ENCODE measurements at places on chromosomes 7 and 10.

DNA sequence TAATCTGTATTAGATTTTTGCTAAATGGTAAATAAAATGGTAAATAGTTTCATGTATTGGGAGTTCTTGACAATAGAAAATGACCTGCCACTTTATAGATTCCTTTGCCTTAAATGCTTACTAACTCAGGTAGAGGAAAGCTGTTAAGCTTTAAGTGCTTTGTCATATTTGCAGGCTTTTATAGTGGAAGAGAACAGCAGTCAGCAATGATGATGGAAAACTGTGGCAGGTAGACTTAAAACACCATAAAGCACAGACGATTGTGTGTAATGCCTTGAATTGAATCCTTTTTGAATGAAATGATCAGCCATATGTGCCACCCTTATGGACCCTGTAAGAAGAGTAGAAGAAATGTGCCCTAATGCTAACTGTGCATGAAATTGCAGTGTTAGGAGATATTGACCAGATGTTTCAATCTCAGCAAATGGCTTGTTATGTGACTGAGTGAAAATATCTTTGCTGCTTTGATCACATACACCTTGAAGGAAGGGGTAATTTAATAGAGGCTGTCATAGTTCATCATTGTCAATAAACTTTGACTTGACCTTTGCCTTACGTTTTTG lies 230.4 kb downstream of the ADK start:
- no peak for DNase-seq

- no peak for DNase-seq
Measured at GRCh38 chr10:31304291-31304970, 14.6 kb upstream of the ZEB1 start.

GRCh38 chr7:146375170-146375569 lies 258.6 kb downstream of the CNTNAP2 start:
- DNase-seq: no peak

DNA sequence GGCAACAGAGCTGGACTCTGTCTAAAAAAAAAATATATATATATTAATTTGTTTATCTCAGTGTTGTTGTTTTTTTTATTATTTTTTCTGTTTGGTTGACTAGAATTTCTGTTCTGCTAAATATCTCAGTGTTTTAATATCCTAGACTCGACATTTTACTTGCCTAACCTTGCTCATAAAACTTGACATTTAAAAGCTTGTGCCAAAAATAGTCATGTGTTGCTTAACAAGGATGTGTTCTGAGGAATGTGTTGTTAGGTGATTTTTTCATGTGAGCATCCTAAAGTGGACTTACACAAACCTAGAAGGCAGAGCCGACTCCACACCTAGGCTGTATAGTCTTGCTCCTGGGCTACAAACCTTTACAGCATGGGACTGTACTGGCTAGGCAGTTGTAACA lies 23.1 kb downstream of the NRBF2 start:
- no peak for DNase-seq

DNA sequence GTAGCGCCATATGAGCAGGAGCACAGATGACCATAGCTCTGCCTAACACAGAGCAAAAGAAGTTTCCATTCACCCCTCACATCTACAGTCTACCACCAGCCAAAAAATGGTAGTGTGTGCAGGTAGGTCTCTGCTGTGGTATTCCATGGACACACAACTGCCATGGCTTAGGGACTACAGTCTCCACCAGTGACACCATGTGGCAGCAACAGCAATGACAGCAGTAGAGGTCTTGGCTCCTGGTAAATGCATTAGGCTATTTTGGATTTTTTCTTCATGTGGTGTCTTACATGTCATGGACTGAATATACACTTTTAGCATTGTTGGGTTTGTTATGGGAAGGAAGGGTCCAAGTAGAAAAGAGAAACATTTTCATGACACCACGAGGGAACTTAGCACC lies 70.1 kb upstream of the CABCOCO1 start:
- peak; percentile 6 for DNase-seq

- no peak for DNase-seq
Measured at GRCh38 chr7:155529346-155529745, 17.0 kb downstream of the CNPY1 start.

GRCh38 chr7:74320645-74321221 lies 31.5 kb downstream of the CLIP2 start:
- no peak for DNase-seq

- no peak for DNase-seq
Measured at GRCh38 chr7:140206616-140207389, 30.0 kb upstream of the KDM7A start.

DNA sequence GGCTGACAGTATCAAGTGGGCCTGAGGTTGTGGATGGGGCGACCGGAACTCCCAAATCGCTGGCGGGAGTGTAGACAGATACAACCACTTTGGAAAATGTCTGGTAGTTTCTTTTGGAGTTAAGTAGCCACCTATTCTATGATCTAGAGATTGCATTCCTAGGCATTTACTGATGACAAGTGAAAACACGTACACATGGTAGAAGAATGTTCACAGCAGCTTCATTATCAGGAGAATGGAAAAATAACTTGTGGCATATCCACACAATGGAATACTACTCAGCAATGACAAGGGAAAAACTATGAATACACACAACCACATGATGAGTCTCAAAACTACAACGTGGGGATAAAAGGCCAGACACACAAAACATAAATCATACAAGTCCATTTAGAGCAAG lies 146.0 kb downstream of the MYOF start:
- no peak for DNase-seq

- DNase-seq: no peak
Measured at GRCh38 chr7:16841681-16842080, 36.9 kb upstream of the AGR2 start.

GRCh38 chr10:96714746-96715255 lies 5.5 kb downstream of the PIK3AP1 start:
- DNase-seq: no peak

DNA sequence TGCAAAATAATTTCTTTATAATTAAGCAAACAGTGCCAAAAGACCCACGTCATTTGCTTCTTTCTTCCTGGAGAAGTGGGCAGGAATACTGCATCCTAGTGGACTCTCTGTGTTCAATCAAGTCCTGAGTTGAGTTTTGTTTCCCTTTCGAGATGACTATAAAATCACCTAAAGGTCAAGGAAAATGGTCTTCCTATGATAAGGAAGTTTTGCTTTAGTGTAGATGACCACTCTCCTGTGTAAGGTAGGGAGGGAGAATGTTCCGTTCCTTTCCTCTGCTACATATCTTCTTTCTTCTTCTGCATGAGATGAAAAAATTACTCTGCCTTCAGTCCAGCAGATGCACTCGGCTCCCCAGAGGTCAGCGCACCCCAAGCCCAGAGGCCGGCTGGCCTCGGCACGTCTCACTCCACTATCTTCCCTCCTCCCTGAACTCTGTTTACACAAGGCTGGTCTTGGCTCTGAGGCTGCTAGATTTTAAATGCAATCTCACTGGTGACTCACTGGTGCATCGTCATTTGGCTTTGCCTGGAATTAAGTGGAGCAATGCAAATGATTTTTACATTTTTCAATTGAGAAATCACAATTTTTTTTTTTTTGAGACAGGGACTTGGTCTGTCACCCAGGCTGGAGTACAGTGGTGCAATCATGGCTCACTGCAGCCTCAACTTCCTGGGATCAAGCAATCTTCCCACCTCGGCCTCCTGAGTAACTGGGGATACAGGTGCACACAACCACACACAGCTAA lies 18.6 kb upstream of the VDAC2 start:
- peak; percentile 40 for DNase-seq

GRCh38 chr10:31947144-31947926 lies 18.7 kb upstream of the ARHGAP12 start:
- no peak for DNase-seq

DNA sequence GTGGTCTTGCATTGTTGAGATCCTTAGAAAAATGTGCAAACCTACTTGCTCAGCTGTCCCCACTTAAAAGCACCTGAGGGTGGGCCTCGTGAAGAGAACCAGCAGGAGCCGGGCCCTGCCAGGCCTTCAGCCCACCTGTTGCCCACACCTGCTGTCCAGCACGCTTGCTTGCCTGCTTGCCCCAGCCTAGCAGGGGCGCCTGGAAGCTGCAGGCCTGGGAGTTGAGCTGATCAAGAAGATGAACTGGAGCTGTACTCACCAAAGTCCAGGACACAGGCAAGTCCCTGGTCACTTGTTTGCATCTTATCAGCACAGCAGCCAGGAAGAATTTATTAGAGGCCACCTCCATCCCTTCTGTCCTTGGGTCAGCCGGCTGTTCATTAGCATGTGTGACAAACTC lies 23.2 kb downstream of the CYP26A1 start:
- DNase-seq: no peak

DNA sequence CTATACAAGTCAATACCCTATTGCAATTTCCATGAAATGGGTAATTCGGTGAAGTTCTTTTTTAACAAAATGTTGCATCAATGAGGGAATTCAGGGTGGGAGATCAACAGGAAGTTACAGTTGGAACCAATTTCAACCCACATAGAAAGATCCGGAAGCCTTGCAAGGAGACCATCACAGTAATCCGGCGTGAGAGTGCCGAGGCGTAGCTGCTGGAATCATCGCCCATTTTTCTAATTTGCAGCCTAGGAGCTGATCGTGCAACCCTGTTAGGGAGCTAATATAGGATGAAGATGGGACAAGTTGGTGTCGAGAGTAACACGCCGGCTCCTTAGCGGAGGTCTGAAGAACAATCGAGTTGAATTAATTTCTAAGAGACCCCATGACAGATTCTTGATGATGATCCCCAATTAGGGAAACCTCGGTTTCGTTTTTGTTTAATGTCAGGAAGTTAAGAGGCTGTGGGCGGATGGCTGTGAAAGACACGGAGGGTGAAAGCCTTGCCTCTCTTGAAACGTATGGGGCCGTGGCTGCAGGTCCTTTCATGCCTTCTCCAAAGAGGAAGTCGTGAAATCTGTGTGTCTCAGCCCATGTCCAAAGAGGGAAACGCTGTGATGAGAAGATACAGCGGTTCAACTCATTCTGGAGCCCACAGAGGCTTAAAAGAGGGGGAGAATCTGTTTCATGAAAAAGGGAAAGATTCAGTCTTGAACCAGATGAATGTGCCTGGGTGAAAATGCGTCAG lies 51.2 kb upstream of the CARD11 start:
- no peak for DNase-seq

GRCh38 chr7:31122649-31123058 lies 70.5 kb downstream of the ADCYAP1R1 start:
- peak; percentile 77 for DNase-seq

- DNase-seq: no peak
Measured at GRCh38 chr10:76509446-76509845, 1078.0 kb downstream of the LRMDA start.

- DNase-seq: no peak
Measured at GRCh38 chr7:104857458-104858425, 156.3 kb upstream of the KMT2E start.

GRCh38 chr7:132152131-132152889 lies 424.0 kb downstream of the PLXNA4 start:
- DNase-seq: no peak

DNA sequence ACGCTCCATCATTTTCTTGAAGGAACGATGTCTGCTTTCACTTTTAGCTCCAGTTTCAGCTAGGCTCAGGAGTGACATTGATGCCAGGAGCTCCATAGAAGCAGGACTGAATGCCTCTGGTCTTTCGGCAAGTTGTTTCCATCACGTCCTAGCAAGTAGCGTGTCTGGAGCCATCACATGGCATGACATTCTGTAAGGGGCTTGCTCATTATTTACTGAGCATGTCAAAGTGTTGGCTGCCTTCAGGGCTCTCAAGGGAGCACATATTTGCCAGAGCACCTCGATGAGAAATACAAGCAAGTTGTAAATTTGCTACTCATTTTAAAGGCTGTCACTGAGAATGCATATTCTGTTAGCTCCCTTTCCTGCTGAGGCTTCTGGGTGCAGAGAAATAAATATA lies 131.0 kb upstream of the ITGB1 start:
- DNase-seq: no peak

DNA sequence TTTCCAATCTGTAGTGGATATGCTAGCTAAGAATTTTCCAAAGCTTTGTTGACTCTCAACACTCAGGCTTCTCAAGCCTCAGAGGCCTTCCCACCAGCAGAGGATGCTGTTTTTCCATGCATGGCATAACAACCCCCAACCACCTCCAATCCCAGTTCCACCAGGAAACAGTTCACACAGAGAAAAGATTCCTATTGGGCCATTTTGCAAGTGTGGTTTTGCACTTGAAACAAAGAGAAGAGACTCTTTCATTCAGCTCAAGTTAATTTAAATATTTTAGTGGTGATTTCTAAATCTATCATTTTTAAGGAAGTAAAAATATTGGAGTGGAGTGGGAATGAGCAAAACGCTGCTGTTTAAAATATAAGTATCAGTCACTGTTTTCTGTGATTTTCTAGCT lies 105.6 kb upstream of the COL1A2 start:
- DNase-seq: no peak

GRCh38 chr10:16656895-16657294 lies 135.2 kb upstream of the C1QL3 start:
- no peak for DNase-seq

DNA sequence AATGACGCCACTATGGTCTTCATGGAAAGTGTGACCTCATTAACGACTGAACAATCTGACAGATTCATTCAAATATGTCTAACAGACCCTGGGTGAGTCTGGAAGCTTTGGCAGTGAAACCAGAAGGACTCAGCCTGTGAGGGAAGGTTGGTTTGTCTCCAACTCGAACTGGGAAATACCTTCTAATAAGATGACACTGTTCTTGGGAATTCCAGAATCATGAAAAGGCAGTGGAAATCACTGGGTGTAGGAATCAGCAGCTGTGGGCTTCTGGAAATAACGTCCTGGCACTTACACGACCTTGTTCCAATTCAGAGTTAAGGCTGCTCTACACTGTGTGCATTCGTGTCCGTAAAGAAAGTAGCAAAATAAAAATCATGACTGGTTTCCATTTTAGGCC lies 75.1 kb downstream of the DGKI start:
- no peak for DNase-seq

GRCh38 chr10:30743586-30743985 lies 114.0 kb upstream of the LYZL2 start:
- no peak for DNase-seq

- DNase-seq: no peak
Measured at GRCh38 chr7:78714356-78714755, 739.1 kb downstream of the MAGI2 start.

DNA sequence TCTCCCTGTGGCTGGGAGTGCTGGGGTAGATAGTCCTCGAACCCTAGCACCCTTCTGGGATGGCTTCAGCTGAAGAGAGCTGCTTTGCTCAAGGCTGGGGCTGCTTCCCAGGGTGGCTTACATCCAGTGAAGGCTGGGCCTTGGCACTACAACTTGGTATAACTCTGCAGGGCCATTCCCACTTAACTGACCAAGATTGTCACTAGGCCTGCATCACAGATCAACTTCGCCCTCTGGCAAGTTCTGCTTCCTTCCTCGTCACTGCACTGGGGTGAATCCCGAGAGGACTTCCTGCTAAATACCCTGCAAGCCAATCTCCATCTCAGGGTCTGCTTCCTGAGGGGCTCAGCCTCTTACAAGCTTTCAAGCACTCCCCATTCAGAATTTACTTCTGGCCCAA lies 195.2 kb downstream of the DOCK4 start:
- DNase-seq: no peak

GRCh38 chr7:80316811-80317210 lies 182.2 kb downstream of the GNAI1 start:
- DNase-seq: no peak

- DNase-seq: no peak
Measured at GRCh38 chr7:105285118-105285874, 103.4 kb downstream of the SRPK2 start.

GRCh38 chr7:12898620-12899019 lies 211.2 kb downstream of the ARL4A start:
- no peak for DNase-seq

GRCh38 chr7:41709621-41710020 lies 6.7 kb upstream of the INHBA start:
- DNase-seq: no peak
